Lung microvascular endothelial cell (primary cell): ENCODE measurements at places on chromosomes 4 and X. TPM values are rescaled to one million over a fixed set of nuclear protein-coding genes. Genes with fewer than 3 reads are reported as not detected.

HPGDS gene
- total RNA-seq = not detected in 2 replicates

ACSL1 gene
- total RNA-seq = 3.6 and 9.2 TPM in 2 replicates

DCAF4L1 gene
- under 0.01 TPM in 2 replicates for total RNA-seq

AR gene
- 1.2 and 2.2 TPM in 2 replicates for total RNA-seq

CNOT6L gene
- 29.2 and 31.2 TPM in 2 replicates for total RNA-seq

PRRG1 gene
- total RNA-seq = 14.8 and 19.8 TPM in 2 replicates

GYPE gene
- not detected in 2 replicates for total RNA-seq

CLGN gene
- under 0.01 TPM in 2 replicates for total RNA-seq

HSFX3 gene
- total RNA-seq = not detected in 2 replicates

MAGEA8 gene
- not detected in 2 replicates for total RNA-seq
